ENCODE measurements at places on chromosomes 2 and 18.
A peak's percentile ranks its signal among the peaks of the same experiment; 100 is the strongest.

- no peak for DNase-seq
Observed at GRCh38 chr2:69703189-69703588, 38.7 kb upstream of the ANXA4 start.

DNA sequence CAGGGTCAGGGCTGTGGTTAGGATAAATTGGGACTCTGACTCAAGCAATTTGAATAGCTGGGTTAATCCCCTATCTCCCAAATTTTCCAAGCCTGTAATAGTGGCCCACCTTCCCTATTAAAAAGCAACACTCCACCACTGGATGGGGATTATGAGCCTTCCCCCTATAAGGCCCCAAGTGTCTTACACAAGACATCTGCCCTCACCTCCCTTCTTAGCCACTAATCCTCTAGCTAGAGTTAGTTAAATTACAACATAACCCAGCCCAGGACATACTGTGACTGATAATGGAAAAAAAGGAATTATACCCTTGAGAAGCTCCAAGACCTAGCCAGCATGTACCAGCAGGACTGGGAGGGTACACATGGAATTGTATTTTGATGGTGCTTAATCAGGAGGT is 190.4 kb downstream of the NRP2 start:
- DNase-seq = no peak

DNA sequence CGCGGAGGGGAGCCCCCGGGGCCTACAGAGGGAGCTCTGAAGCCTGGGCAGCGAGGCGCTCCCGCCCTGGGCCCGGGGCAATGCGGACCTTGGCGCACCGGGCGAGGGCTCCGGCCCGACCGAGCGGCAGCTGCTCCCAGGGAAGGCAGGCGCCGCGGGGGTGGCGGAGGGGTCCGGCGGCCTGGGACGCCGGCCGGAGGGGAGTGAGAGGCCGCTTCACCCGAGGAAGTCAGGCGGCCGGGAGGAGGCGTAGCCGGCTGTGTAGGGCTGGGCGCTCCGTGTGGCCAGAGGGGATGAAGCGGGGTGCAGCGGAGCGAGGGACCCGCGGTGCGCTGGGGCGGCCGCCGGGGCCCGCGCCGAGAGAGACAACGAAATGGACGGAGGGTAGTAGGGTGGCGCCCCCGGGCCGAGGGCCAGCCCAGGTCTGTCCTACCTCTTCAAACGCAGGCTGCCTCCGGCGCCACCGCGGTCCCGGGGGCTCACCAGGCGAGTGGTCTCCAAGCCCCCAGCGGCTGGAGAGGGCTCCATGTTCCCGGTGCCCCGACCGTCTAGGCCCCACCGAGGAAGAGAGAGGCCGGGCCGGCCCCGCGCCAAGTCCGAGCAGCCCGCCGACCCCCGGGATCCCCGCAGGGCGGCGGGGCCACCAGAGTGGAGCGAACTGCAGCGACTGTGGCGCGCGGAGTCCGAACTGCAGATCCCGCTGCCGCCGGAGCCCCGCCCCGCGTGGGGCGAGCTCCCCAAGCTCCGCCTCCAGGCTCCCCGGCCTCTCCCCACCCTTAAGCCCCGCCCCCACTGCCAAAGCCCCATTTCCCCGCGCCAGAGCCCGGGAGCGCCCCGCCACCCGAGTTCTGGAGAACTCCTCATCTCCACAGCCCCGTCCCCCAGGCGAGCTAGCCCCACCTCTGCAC is at the start of gene SLC30A3:
TSS of gene SLC30A3 (minus strand) at position 669 of the 908 bp plus-strand sequence. CDS start at position 528, 141 bp downstream.
- DNase-seq = peak; percentile 67

DNA sequence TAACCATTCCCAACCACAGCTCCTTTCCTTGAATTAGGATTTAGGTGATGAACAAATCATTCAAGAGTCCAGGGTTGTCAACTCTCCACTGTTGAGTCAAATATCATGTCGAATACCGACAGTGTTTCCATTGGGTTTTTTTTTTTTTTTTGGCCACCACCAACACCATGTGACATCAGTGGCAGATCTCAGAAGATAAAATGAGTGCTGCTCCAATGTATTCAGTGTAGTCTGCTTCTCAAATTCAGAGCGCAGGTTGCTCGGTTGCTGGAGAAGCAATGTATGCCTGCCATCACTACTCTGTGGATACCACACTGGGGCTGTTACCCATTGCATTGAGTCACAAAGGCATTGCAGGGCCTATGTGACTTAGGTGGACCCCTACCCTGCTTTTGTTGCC is 10.8 kb upstream of the ATL2 start:
- no peak for DNase-seq

DNA sequence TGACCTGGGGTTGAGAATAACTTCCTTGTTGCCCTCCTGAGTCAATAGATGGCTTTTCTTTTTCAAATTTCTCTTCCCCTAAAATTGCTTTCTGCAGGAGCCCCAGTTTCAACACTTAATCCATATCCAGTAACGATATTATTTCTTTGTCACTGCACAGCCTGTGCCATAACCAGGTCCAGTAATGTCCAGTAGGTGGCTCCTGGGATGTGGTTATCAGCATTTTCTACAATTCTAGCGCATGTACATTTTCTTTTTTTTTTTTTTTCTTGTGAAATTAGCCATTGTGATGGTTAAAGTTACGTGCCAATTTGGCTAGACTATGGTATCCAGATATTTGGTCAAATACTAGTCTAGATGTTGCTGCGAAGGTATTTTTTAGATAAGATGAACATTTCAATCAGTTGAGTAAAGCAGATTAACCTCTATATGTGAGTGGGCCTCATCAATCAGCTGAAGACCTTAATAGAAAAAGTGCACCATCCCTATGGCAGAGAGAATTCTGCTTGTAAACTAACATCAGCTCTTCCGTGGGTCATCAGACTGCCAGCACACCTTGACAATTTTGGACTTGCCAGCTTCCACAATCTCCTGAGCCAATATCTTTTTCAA is 72.9 kb upstream of the SCG2 start:
- no peak for DNase-seq

GRCh38 chr2:236408090-236408489 is 143.9 kb upstream of the ASB18 start:
- no peak for DNase-seq

GRCh38 chr18:9136315-9137155 is at the start of gene ANKRD12:
Gene ANKRD12, plus strand, starts transcription at chr18:9136781. Its CDS starts 45,652 bp downstream, at chr18:9182433.
- peak; percentile 98 for DNase-seq

DNA sequence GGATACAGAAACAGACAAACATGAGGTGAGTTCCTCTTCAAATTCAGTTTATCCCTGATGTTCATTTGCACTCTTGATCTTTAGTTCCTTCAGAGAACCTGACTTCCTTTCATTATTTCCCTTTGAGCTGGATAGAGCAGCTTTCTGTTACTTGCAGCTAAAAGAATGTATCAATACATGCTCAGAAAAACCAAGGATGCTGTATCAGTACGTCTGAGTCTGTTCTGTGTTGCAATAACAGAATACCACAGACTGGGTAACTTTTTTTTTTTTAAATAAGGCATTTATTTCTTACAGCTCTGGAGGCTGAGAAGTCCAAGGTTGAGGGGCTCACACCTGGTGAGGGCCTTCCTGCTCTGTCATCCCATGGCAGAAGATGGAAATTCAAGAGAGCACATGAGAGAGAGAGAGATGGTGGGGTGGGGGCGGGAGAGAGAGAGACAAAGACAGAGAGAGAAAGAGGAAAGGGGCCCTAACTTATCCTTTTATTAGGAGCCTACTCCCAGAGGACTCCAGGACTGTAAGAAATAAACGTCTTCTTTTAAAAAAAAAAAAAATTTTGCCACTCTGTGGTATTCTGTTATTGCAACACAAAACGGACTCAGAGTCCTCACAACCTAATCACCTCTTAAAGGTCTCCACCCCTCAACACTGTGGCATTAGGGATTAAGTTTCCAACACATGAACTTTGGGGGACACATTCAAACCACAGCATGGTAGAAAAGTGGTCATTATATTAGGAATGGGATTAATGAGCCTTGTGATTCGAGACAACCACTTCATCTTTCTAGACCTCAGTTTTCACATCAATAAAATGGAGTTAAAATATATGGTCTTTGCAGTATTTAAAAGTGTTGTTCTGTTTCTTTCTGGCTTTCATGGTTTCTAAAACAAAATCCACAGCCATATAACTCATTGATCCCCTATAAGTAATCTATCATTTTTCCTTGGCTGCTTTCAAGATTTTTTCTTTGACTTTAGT is 18.4 kb upstream of the SELENOI start:
- DNase-seq = no peak

DNA sequence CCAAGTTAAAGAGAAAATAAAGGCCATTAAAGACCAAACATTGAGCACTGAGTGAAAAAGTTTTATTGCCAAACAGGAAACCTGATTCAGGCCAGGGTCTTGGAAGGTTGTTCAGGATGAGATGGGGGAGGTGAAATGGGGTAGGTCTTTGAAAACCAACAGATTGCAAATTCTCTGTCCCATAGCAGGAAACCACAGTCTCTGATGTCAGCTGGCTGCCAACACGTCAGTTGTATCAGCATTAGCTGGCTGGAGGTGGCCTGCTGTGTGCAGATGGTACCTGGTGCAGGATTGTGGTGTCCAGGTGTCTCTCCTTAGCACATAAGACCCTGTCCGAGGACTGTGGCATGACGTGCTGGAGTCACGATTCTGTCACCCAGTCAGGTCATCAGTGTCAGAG is 106.3 kb downstream of the MSH2 start:
- no peak for DNase-seq

- DNase-seq = no peak
Observed at GRCh38 chr2:197986977-197987376, 182.6 kb downstream of the PLCL1 start.

DNA sequence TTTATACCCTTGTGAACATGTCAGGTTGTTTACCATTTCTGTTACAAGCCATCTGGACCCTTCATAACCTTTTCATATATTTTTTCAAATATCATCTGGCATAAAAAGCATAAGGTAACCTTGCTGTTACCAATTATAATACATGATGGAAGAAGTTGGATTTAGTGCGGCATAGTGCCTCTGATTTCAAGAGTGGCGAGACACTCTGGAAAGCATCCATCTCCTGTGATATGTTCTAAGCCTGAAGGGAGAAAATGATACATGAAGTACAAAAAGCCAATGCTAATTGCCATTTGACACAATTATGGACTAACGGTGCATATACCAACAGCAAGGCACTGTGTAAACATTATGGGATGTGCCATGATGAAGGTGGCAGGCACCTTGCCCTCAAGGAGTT is 75.1 kb downstream of the DCC start:
- no peak for DNase-seq

DNA sequence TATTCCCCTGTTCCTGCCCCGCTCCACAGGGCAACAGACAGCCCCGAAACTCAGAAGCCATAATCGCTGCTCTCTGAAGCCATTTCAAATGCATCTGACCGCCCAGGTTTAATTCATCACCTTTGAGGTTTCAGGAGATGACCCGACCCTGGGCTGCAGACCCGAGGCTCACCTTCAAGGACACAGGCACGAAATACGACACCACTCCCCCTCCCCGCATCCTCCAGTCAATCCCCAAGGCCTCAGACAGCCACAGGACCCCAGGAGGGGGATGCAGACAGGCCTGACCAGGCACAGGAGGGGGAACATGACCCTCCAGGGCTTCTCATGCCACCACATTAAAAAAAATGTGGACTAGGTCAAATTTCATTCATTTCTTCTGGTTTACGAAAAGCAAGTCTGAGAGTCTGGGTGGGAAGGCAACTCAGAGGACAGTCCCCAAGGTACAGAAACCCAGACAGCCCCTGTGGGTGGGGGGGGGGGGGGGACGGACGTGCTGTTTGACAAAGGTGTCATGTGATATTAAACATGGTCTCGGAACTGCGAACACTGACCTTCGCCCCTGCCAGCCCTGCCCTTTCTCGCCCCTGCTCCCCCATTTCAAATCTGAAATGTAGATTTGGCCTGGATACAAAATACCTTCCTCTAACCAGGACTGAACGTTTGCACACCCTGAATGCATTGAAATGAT is 142.9 kb downstream of the BCL11A start:
- DNase-seq = no peak

DNA sequence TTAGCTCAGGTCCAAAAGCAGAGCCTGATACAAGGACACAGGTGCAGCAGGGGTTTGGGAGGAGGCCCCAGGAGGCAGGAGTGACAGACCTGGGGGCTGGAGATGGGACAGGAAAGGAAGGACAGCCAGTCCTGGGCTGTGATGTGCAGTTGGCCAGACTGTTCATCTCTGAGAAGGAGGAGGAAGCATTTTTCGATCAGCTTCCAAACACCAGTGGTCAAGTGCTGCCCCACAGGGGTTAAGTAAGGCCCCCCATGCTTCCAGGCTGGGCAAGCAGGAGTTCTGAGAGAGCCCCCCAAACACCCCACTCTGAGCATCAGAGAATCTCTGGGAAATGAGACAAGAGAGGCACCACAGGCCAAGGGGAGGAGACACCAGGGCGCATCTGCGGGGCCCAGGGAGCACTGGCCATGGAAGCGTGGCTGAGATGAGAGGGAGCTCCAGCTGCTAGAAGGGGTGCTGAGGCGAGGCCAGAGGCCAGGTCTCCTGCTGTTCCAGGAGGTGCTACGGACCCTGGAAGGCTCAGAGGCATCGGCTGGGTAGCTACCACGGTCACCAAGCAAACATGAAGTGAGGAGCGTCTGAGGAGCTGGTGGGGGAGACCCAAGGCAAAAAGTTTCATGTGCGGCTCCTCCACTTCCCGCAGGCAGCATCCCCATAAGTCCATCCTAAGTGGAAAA is 5.6 kb upstream of the HDAC4 start:
- DNase-seq = no peak

GRCh38 chr2:129888896-129889295 is 90.6 kb upstream of the RAB6C start:
- peak; percentile 14 for DNase-seq

- no peak for DNase-seq
Observed at GRCh38 chr2:201901786-201902185, 95.4 kb downstream of the CDK15 start.

DNA sequence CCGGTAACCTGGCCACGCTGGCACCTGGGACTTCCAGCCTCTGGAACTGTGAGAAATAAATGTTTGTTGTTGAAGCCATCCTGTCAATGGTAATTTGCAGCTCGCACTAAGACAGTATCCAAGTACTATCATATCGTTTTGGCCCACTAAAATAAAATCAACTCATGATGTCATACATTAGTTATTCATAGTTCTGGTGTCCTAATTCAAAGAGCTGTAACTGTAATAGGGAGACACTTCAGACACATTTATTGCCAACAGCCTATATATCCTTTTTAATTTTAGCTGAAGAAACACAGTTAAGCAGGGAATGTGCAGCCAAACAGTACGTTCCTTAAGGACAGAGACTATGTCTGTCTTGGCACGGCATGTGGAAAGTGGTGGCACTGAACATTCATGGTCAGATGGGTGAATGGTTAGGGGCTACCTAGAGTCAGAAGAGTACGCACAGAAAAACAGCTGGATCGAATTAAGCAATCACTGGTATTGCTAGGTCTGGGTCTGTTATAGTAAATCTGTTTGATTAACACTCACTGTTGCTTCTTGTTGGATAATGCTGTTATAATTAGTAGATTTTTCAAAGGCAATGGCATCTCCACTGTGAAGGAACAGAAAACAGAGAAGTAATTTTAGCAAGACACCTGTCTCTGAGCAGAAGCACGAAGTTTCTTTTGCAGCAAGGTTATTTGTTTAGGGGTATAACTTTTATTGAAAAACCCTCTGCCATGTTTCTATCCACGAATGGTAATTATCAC is 41.3 kb upstream of the CREG2 start:
- no peak for DNase-seq
